ENCODE measurements at places on chromosomes 2 and 18.
A peak's percentile ranks its signal among the peaks of the same experiment; 100 is the strongest.

GRCh38 chr2:53429901-53430300 lies 337.7 kb upstream of the CHAC2 start:
- no peak for DNase-seq

DNA sequence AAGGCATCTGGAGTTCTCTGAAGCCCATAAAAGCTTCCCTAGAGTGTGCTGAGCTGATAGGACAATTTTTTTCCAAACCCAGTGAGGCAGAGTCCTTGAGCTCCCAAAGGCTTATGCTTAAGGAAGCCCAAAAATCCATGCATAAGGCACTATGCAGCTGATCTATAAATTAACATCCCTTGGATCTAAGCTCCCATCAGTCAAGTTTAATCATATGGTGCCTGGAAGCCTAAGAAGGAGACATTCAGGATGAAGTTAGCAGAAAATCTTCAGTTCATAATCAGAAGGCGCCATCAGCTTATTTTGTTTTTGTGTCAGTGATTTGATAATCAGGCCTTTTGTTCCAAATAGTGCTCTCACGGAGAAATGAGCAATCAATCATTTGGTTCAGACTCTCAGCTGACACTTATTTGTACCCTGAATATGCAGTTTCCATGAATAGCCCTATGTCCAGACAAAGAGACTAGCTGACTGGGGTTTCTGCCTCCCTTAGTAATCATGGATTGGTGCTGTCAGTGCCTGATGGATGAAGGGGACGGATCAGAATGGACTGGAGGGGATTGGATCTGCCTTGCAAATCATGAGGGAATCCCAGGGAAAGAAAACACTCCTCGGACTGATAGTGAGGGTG lies 464.8 kb upstream of the RGPD4 start:
- no peak for DNase-seq

GRCh38 chr2:39975476-39976020 lies 196.5 kb upstream of the THUMPD2 start:
- no peak for DNase-seq

- DNase-seq: no peak
Measured at GRCh38 chr2:85914922-85915321, 26.1 kb upstream of the ST3GAL5 start.

GRCh38 chr2:187468262-187468661 lies 20.2 kb upstream of the CALCRL start:
- DNase-seq: no peak

- DNase-seq: no peak
Measured at GRCh38 chr2:68379184-68379708, 14.2 kb downstream of the PLEK start.

DNA sequence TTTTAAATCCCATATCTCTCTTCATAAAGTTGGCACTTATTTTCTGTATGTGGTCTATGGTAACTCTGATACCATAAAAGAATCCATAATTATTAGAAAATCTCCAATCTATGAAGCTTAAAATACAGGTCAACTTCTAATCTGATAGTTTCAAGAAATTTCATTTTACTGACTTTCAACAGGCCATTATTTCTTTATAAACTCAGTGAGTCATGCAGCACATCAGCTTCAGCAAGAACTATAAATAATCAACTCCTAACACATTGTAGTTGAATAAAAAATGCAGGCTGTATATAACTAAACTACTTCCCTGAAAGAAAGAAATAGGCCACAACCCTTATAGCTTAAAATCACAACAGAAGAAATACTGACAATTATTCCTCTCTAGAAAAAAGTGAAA lies 204.3 kb upstream of the CCDC150 start:
- no peak for DNase-seq

DNA sequence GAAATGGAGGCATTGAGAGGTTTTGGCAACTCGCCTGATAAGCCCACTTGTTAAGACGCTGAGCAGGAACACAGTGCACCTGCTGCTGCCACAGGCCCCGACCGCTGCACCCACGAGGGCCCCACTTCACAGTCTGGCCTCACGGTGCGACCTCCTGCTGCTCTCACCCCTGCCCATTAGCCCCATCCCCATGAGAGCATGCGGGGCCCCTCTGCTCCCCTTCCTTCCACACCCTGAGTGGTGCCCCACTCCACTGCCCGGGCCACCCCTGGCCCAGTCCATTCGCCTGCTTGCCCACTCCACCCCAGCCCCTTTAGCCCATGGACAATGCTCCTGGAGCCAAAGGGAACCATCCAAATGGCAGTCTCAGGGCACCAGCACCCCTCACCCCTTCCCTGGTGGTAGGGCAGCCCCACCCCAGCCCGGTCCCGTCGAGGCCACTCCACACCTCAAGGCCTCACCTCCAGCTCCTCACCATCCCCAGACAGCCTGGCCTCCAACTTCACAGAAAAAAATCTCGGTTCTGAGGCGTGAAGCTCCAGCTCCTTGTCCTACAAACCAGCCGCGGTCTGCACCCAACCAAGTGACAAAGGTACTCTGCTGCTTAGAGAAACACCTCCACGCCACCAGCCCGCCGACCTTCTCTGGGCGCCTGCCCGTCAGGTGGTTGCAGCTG lies 6.7 kb upstream of the GPR55 start:
- DNase-seq: peak; percentile 47

- no peak for DNase-seq
Measured at GRCh38 chr2:19700861-19701585, 200.8 kb downstream of the TTC32 start.

- DNase-seq: no peak
Measured at GRCh38 chr2:120787822-120788700, 52.4 kb downstream of the GLI2 start.
